ENCODE measurements at places on chromosomes 12 and 14.
A peak's percentile ranks its signal among the peaks of the same experiment; 100 is the strongest.

- DNase-seq: no peak
Observed at GRCh38 chr12:124754949-124755800, 108.5 kb downstream of the SCARB1 start.

DNA sequence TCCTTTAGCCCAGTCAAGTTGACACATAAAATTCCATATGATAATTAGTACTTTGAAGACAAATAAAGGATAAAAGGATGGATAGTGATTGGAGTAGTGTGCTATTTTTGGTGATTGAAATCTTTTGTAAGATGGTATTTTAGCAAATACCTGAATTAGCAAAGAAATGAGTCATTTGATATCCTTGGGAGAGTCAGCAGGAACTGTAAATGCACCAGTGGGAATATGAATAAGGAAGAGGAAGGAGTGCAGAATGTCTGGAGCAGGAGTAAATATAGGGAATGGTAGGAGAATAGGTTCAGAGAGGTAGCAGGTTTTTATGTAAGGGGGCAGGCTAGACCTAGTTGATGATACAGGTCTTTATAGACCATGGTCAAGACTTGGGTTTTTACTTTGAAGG is 75.0 kb downstream of the TRMT5 start:
- no peak for DNase-seq

DNA sequence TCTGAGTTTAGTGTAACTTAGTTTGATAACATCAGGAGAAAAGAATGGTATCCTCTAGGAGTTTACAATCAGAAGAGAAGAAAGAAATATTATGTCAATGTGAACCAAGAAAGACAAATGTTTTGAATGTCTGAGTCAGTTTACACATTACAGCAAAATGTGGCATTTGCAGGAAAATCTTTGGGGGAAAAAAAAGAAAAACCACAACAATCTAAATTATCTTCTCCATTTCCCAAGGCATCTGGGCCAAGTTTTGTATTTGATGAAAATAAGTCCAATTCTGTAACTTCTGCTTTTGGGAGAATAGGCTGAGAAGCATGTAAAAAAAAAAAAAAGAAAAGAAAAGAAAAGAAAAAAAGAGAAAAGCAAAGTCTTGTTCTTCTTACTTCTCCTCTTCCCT is 58.8 kb upstream of the FLRT2 start:
- DNase-seq: no peak

DNA sequence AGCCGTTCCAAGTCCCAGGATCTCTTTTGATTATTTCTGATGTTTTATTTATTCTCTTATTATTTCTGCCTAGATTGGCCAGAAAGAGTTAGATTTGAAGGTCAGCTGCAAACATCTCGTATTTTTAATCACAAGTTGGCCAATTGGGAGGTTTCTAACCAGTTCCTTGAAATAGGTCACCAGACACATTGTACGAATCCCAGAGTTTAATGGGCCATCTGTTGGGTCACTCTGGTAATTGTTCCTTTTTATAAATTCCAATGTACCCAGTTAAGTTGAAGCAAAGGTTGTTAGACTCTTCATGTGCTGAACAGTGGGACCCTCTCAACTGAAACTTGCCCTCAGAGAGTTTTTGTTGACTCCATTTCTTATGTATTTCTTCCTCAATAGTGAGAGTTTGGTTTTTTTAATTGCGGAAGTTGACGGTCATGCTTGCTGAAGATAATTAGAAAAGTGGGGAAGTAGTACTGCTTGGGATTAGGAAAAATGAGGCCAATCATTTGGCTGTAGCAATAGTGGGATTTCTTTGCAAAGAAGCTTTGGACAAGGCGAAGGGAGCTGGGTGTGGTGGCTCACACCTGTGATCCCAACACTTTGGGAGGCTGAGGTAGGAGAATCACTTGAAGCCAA is 382.7 kb upstream of the RGS6 start:
- no peak for DNase-seq

- no peak for DNase-seq
Observed at GRCh38 chr12:125434936-125435443, 369.8 kb downstream of the AACS start.

GRCh38 chr14:68771631-68772030 is 21.2 kb downstream of the ZFP36L1 start:
- no peak for DNase-seq

- DNase-seq: peak; percentile 65
Observed at GRCh38 chr12:5988659-5989116, 43.6 kb upstream of the ANO2 start.

GRCh38 chr14:95964901-95965300 is 74.3 kb upstream of the C14orf132 start:
- DNase-seq: no peak

GRCh38 chr12:46124848-46125619 is 134.7 kb upstream of the SCAF11 start:
- DNase-seq: peak; percentile 55
